ENCODE measurements at places on chromosomes 3 and 15. TPM values are rescaled to one million over a fixed set of nuclear protein-coding genes. Genes with fewer than 3 reads are reported as not detected.

Gene MESP2
- not detected for total RNA-seq

Gene CFAP100
- total RNA-seq, result 0.44 TPM

Gene HYAL1
- 2.0 TPM for total RNA-seq

Gene ITIH4
- 3.4 TPM for total RNA-seq

Gene PRR23B
- not detected for total RNA-seq

Gene STAC
- total RNA-seq, result 3.0 TPM

Gene SH2D7
- not detected for total RNA-seq

Gene DNAH12
- not detected for total RNA-seq

Gene CLDN18
- total RNA-seq, result not detected

Gene UBE2E2
- total RNA-seq, result 38.6 TPM

Gene PIGZ
- total RNA-seq, result 0.29 TPM

Gene FAM81A
- total RNA-seq, result 1.0 TPM

Gene GLDN
- 0.77 TPM for total RNA-seq

Gene NUP210
- total RNA-seq, result 48.8 TPM

DNA sequence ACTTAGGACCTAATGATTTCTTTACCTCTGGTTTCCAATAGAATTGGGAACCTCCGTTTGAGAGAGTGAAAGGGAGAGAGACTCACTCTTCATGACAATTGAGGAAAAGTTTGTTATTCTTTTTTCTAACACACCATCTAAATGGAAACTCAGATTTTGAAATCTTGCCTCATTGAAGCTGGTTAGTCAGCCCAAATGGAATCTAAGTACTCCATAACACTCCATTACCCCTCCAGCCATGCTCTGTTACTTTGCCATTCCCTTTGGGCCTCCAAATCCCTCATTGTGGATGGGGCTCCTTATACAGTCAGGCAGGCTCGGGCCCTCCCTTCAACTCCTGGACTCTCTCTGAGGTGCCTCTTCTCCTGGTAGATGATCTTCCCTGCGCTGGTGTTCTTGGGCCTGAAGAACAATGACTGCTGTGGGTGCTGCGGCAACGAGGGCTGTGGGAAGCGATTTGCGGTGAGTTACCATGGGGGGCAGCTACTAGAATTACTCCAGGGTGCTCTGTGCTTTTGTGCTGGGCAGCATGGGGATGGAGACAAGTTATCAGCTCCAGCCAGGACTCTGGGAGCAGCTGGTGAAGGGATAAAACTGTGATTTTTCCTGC lies 1.1 kb downstream of the TM4SF4 start:
- DNase-seq, result no peak
- no peak overlapping the region for H3K4me3 ChIP-seq
- no peak overlapping the region for H3K27ac ChIP-seq
- no peaks in the 10 kb centered on the region for H3K36me3 ChIP-seq
- no peaks in the 10 kb centered on the region for H3K4me1 ChIP-seq

DNA sequence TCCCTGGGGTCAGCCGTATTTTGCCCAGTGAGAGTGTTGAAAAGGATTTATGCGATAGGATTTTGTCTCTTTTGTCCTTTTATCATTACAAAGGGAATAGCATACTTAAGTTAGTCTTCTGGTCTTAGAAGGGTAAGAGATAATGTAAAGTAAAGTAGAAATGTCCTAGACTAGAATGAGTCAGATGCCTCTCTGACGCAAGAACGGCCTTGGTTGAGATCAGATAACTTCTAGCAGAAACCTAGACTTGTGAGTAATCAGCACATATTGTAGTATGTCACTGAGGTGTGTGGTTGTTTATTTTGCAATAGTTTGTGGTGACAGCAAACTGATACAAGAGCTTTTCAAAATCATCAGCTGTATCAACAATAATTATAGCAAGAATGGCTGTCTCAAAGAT lies 866.1 kb downstream of the NSUN3 start:
- no peaks in the 10 kb centered on the region for H3K27me3 ChIP-seq
- no peak for DNase-seq
- no peaks in the 10 kb centered on the region for H3K4me1 ChIP-seq
- H3K4me3 ChIP-seq, result no peak overlapping the region
- H3K36me3 ChIP-seq, result no peaks in the 10 kb centered on the region

GRCh38 chr15:70505411-70505919 lies 257.9 kb downstream of the UACA start:
- no peak for DNase-seq
- H3K4me1 ChIP-seq, result peaks cover 7% of the 10 kb centered on the region
- H3K4me3 ChIP-seq, result peak overlapping the region; percentile 34
- H3K27ac ChIP-seq, result no peak overlapping the region
- peaks cover 6% of the 10 kb centered on the region for H3K36me3 ChIP-seq
- no peaks in the 10 kb centered on the region for H3K27me3 ChIP-seq

- H3K27me3 ChIP-seq, result no peaks in the 10 kb centered on the region
- H3K27ac ChIP-seq, result no peak overlapping the region
- H3K4me3 ChIP-seq, result no peak overlapping the region
- H3K4me1 ChIP-seq, result peaks cover 8% of the 10 kb centered on the region
- no peak for DNase-seq
These were observed 98.6 kb downstream of the OSBPL10 start for GRCh38 chr3:31882431-31882830.

DNA sequence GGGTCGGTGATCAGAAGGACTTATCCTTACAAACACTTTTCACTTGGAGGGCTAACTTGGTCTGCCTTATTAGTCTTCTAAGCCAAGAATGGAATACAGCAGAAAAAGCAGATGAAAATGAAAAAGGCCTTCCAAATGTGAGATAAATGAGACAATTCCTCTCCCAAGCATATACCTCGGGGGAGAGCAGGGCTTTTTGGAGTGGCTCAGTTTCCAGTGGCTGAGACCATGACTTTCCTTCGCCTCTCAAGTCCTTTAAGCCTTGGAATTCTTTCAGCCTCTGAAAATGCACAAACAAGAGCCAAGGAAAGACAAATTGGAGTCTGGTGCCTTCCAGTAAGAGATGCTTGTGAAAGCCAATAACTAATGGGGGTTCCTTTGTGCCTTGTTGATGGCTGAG lies 130.9 kb downstream of the DTWD1 start:
- no peak overlapping the region for H3K4me3 ChIP-seq
- no peaks in the 10 kb centered on the region for H3K36me3 ChIP-seq
- H3K27me3 ChIP-seq, result no peaks in the 10 kb centered on the region
- DNase-seq, result no peak

DNA sequence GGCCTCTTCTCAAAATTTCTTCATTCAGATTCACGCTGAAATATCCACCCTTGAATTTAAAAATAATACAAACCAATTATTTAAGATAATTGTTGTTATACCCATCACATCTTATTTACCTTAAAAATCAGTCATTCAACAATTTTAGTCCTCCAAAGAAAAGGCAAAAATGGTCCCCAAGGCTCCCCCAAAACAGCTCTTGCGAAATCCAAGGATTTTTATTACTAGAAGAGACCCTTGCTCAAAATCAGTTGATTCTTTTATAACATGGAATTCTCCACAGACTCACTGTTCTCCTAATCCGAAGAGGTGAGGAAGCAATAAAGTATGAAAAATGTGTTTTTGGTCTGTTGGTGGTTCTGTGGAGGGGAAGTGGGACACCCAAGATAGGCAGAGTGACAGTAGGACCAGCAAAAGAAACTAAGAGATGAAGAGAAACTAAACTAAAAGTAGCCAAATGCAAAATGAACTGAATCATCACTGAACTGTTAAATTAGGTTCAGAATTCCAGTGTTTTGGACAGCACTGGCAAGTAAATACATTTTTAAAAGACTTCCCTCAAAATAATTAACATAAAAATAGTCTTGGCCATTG lies 19.1 kb upstream of the PLCH1 start:
- H3K27me3 ChIP-seq, result no peaks in the 10 kb centered on the region
- no peaks in the 10 kb centered on the region for H3K4me1 ChIP-seq
- no peak overlapping the region for H3K27ac ChIP-seq
- no peak overlapping the region for H3K4me3 ChIP-seq
- DNase-seq, result no peak

GRCh38 chr3:173742491-173742890 lies 344.9 kb downstream of the NLGN1 start:
- H3K36me3 ChIP-seq, result peaks cover 15% of the 10 kb centered on the region
- H3K27me3 ChIP-seq, result no peaks in the 10 kb centered on the region
- DNase-seq, result no peak
- H3K4me3 ChIP-seq, result no peak overlapping the region

- H3K27ac ChIP-seq, result no peak overlapping the region
- H3K36me3 ChIP-seq, result peaks cover 27% of the 10 kb centered on the region
- no peak overlapping the region for H3K4me3 ChIP-seq
- H3K4me1 ChIP-seq, result peaks cover 3% of the 10 kb centered on the region
- no peaks in the 10 kb centered on the region for H3K27me3 ChIP-seq
These were observed 37.2 kb downstream of the DET1 start for GRCh38 chr15:88509321-88509720.

DNA sequence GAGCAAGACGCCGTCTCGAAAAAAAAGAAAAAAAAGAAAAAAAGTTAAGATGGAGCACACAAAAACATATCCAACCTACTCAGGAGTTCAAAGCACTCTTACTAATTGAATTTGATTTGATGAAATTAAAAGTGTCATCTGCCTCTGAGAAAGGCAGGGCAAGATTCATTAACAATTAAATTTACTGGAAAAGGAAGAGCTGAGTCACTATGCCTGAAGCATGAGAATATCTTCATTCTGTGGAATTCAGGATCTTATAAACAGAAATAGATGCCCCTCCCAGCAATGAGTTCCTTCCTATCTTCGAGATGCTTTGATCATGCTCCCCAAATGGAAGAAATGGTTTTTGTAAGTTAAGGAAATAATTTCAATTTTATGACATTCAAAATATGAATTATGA lies 61.0 kb upstream of the ST3GAL6 start:
- DNase-seq, result no peak
- H3K4me1 ChIP-seq, result no peaks in the 10 kb centered on the region
- no peaks in the 10 kb centered on the region for H3K27me3 ChIP-seq
- H3K27ac ChIP-seq, result no peak overlapping the region

- H3K4me3 ChIP-seq, result no peak overlapping the region
- H3K27me3 ChIP-seq, result no peaks in the 10 kb centered on the region
- no peaks in the 10 kb centered on the region for H3K4me1 ChIP-seq
- H3K36me3 ChIP-seq, result no peaks in the 10 kb centered on the region
These were observed 11.8 kb upstream of the SCN10A start for GRCh38 chr3:38827791-38828190.

DNA sequence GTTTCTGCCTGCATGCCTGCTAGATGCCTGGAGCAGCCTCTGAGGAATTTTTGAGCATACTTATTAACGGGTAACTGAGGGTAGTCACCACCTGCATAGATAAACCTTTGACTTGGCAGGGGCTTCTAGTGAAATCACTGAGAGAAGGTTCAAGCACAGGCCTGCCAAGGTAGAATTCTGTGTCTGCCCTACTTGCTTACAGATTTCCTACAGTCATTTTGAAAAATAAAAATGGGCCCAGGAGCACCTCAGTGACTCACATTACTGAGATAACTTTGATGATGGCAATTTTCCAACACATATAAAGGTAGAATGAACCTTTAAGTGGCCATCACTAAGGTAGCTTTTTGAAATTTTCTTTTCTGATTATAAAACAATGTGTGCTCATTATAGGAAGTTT lies 10.8 kb downstream of the CRTAP start:
- H3K36me3 ChIP-seq, result peaks cover 27% of the 10 kb centered on the region
- H3K27ac ChIP-seq, result no peak overlapping the region
- H3K4me3 ChIP-seq, result no peak overlapping the region
- H3K4me1 ChIP-seq, result no peaks in the 10 kb centered on the region
- no peak for DNase-seq

- no peaks in the 10 kb centered on the region for H3K27me3 ChIP-seq
- DNase-seq, result no peak
- H3K4me3 ChIP-seq, result peak overlapping the region; percentile 49
These were observed 137.0 kb upstream of the UBP1 start for GRCh38 chr3:33577173-33577572.

DNA sequence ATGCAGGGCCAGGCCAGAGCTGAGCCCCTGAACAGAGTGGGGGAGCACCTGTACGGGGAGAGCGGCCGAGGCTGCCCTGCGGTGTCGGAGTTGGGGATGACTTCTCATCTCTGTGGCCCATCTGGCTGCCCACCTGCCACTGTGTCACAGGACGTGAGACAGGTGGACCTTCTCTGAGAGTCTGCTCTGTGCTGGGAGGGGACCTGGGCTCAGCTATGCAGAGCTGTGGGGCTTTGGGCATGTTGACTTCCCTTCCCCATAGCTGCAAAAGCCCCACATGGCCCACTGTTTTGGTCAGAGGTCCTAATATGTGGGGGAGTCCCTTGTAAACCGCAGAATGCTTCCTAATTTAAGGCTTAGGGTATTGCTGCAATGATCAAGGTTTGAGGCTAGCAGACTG lies 68.0 kb upstream of the TRPM1 start:
- no peak overlapping the region for H3K4me3 ChIP-seq
- H3K4me1 ChIP-seq, result no peaks in the 10 kb centered on the region
- DNase-seq, result no peak
- no peaks in the 10 kb centered on the region for H3K27me3 ChIP-seq
- no peaks in the 10 kb centered on the region for H3K36me3 ChIP-seq

- no peak overlapping the region for H3K27ac ChIP-seq
- no peaks in the 10 kb centered on the region for H3K4me1 ChIP-seq
- H3K27me3 ChIP-seq, result no peaks in the 10 kb centered on the region
- no peak overlapping the region for H3K4me3 ChIP-seq
These were observed 159.4 kb upstream of the GBE1 start for GRCh38 chr3:81920816-81921215.

GRCh38 chr3:40915346-40915865 lies 283.9 kb upstream of the CTNNB1 start:
- H3K27ac ChIP-seq, result no peak overlapping the region
- no peaks in the 10 kb centered on the region for H3K36me3 ChIP-seq
- H3K4me1 ChIP-seq, result peaks cover 7% of the 10 kb centered on the region
- no peak overlapping the region for H3K4me3 ChIP-seq
- DNase-seq, result no peak

GRCh38 chr3:145952536-145952935 lies 208.4 kb downstream of the PLOD2 start:
- H3K36me3 ChIP-seq, result no peaks in the 10 kb centered on the region
- DNase-seq, result no peak
- no peaks in the 10 kb centered on the region for H3K27me3 ChIP-seq

GRCh38 chr15:98718426-98719136 lies 70.2 kb downstream of the IGF1R start:
- no peak for DNase-seq
- H3K4me3 ChIP-seq, result peak overlapping the region; percentile 53
- peaks cover 49% of the 10 kb centered on the region for H3K4me1 ChIP-seq
- no peaks in the 10 kb centered on the region for H3K27me3 ChIP-seq
- peaks cover 2% of the 10 kb centered on the region for H3K36me3 ChIP-seq

DNA sequence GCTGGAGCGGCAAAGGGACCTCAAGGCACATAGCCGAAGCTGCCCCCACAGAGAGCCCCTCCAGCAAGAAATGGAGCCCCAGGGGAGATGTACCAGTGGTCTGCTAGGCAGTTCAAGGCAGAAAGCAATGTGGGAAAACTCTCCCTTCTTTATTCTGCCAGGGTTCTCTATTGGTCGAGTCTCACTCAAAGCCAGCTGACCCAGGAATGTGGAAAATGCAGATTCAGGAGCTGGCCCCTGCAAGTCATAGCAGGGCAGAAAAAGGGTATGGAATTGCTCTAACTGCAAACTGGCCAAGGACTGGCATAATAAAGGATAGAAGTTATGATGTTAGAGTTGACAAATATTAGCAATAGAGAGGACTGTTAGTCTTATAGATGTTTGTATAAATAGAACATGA lies 4.0 kb upstream of the TOPAZ1 start:
- H3K36me3 ChIP-seq, result no peaks in the 10 kb centered on the region
- H3K4me3 ChIP-seq, result no peak overlapping the region
- H3K27me3 ChIP-seq, result no peaks in the 10 kb centered on the region
- no peaks in the 10 kb centered on the region for H3K4me1 ChIP-seq

- peaks cover 30% of the 10 kb centered on the region for H3K27me3 ChIP-seq
- no peak within 1 kb of the TSS for H3K27ac ChIP-seq
- DNase-seq, result peak; percentile 73
- peak within 1 kb of the TSS; percentile 84 for H3K4me3 ChIP-seq
- H3K36me3 ChIP-seq, result peaks cover 19% of the 10 kb centered on the region
These were observed at the start of gene LTK for GRCh38 chr15:41513506-41514227. Gene LTK, minus strand, starts transcription at chr15:41513827. Its CDS starts 118 bp downstream, at chr15:41513709.

All from H9 (cell line).